ENCODE measurements at places on chromosomes 5 and 9.

GRCh38 chr9:114021578-114021977, 56.5 kb downstream of the AMBP start:
- no peak for DNase-seq

GRCh38 chr5:72055636-72056035, 51.6 kb upstream of the MAP1B start:
- no peak for DNase-seq

DNA sequence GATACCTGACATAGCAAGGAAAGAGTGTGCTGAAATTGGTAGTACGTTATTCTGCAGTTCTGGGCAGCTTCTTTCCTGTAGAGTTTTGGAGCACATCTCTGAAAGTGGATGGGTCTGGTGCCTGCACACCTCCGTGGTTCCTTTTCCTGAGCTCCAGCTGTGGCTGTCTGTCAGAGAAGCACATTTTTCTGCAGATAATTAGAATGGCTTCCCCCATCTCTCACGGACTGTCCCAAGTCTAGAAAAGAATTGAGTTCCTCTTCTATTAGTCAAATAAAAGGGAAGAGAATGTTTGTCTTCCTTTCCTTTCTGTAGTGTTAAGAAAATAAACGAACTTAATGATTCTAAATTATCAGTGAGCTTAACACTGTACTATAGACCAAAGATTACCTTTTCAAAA, 55.7 kb downstream of the VCAN start:
- no peak for DNase-seq

DNA sequence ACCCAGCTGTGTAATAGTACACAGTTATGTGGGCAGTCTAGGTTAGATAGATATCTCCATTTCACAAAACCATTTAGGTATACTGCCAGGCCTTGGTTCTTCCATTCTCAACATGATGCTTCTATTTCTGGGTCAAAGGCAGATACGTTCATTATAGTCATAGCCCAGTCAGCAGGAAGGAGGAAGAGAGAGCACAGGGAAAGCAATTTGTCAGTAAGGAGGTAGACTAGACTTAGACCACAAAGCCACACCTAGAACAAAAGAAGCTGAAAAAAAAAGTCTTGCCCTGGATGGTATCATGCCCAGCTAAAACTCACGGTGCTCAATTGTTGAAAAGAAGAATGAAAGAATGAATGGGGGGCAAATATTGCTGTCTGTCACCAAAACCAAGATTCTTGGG, 7.6 kb downstream of the INVS start:
- DNase-seq: no peak

DNA sequence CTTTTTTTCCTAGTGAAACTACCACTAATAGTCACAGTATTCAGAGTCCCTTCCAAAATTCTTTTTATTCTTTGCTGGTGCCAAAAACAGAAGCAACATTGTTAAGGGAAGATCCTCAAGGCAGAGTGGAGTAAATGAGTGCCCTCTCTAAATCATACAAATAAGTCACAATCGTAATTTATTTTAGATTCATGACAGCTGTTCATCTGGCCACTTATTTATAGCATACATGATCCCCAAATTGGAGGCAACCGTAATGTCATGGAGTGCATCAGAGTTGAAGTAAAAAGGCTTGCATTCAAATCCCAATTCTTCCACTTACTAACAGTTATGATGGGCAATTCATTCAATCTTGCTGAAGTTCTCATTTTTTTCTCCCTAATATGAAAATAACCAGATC, 33.4 kb downstream of the POLK start:
- DNase-seq: no peak

DNA sequence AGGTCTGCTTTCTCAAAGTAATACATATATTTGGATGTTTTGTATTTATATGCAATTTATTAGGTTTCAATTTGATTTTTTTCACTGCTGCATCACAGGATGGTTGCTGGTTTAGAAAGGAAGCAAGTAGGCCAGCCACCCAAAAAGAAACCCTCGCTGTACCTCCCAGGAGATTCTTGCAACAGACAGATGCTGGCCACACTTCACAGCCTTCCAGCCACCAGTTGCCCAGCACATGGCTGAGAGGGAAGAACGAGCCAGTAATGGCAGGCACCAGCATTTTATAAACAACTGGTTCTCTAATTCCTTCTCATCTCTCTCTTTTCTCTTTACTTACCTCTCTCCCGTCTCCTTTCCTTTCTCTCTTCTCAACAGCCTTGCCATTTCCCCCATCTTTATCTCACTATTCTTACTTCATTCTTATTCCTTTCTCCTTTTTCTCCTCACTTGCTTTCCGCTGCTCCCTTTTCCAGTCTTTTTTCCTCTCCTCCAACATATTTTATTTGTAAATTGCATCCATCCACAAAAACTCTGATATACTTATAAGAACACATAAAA, 38.9 kb downstream of the EFNA5 start:
- DNase-seq: no peak

DNA sequence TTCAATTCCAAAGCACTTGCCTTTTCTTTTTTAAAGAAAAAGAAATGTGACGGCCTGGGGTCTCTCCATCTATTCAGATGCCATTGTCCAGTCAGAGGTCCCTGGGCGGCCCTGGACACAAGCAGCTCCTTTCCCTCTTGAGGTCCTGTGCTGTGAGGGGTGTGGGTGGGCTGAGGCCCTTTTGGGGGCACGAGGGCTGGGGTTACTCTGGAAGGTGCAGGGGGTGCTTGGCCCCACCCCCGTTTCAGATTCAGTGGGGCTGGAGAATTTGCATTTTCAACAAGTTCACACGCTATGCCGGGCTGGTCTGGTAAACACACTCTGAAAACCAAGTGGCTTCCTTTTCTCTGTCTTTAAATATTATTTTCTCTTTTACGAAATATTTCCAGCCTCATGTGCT, 91.4 kb upstream of the PHYKPL start:
- no peak for DNase-seq

GRCh38 chr9:87342743-87343142, 154.9 kb upstream of the DAPK1 start:
- DNase-seq: peak; percentile 56

- DNase-seq: no peak
Observed at GRCh38 chr9:137006116-137007003, 10.0 kb upstream of the CLIC3 start.

- DNase-seq: peak; percentile 95
Observed at GRCh38 chr5:143177263-143177983, 226.1 kb downstream of the NR3C1 start.

GRCh38 chr5:18079831-18080230, 445.6 kb downstream of the TAF11L14 start:
- no peak for DNase-seq

- no peak for DNase-seq
Observed at GRCh38 chr5:139901986-139902385, 106.4 kb downstream of the PSD2 start.

DNA sequence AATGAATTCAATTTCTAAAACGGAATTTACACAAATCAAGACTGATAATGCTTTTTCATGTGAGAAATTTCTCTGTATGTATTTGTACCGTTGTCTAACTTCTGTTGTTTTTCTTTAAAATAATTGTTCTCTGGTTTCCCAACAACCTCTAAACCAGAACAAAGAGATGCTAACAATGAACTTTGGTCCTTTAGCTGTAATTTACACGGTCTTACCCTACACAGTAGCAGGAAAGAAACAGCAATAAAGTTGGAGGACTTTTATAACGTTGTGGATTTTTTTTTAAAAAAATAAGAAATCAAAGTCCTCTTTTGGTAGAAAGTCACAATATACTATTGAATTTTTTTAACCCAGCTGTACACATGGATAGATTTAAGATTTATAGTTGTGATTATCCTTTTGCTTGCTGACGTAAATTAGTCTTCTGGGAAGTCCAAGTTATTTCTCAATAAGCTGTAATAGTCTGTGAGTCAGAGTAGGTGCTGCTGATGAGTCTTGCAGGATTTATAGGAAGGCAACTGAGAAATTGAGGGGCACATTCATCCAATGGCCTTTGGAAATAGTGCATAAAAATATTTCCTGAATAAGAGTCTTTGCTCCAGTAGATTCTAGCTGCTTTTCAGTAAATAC, 76.8 kb upstream of the PCSK1 start:
- DNase-seq: peak; percentile 60

DNA sequence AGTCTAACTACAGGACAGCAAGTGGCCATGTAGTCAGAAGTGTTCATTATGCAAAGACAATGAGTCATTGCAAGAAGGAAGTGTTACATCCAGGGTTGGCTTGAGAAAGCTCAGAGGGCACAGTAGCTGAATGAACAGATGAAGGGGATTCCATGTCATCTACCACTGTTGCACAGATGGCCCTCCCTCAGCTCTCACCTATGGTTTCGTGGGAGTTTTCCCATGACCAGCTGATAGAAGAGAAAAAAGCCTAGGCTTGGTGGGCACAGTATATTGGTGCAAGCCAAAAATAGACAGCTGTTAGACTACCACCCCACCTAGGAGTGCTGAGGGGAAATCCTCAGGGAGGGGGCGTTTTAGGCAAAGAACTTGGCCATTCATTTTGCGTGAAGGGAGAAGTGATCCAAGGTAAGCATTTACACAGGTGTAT, 217.0 kb downstream of the DMRT2 start:
- no peak for DNase-seq

DNA sequence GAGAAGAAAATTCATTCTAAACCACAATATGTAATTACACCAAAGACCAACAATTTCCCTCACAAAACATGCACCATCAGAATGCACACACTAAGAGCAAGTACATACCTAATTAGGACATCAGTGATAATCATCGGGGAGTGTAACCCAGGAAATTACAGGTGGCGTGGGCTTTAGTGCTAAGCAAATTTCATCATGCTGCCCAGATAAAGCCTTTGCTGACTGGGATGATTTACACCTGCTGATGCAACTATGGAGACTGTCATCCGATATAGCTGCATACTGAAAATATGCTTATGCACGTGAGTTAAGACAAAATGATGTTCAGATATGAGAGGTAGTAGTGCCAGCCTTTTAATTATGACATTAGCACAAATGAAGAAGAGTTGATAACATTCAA, 123.2 kb downstream of the DCP2 start:
- no peak for DNase-seq

DNA sequence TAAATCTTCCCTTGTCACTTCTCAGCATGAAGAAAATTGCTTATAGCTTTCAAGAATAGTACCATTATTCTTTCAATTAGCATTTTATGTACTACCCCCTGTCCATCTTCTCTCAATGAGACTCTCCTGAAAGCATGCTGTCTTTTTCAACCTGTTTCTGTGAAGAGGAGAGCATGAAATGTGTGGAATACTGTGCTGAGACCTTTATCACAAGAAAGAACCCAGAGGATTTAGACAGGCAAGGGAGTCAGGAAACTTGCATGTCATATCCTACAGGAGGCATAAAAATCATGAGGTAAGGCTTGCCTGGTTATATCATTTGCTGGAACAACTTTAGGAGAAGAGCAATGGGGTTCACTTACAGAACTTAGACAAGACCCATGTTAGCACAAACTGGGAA, 56.7 kb upstream of the LPAR1 start:
- DNase-seq: no peak

DNA sequence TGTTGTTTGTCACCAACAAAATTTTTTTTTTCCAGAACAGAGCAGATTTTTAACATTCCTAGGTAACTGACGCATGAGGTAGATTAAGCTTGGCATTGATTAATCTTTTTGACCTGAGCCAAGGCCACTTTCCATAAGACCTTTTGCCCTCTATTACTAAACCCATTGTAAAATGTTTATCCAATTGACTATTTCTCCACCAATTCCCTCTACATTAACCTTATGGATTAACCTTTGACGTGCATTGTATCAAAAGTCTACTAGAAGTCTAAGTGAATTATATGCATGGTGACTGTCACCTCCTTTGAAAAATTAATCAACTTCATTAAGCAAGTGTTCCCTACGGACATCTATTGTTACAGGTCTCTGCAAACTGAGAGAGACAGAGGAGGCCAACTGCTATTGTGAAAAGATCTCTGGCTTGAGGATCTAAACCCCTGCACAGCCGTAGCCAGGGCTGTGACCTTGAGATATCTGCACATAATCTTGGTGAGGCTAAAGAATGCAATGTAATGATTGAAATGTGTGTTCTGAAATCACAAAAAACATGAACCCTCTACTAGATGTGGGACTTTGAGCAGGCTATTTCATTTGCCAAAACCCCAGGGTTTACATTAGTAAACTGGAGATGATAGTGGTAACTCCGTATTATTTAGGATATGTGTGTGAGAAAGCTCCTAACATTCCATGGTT, 632.2 kb downstream of the TLR4 start:
- no peak for DNase-seq

GRCh38 chr5:76679231-76679630, 36.7 kb upstream of the F2R start:
- peak; percentile 25 for DNase-seq

Data from adipocyte (in vitro differentiated cells).